ENCODE measurements at places on chromosomes 6 and 20. TPM values are rescaled to one million over a fixed set of nuclear protein-coding genes. Genes with fewer than 3 reads are reported as not detected.

GRCh38 chr6:64890609-64891008, 816.4 kb downstream of the EYS start:
- no peak for DNase-seq
- H3K4me3 ChIP-seq: no peak overlapping the region
- H3K4me1 ChIP-seq: no peaks in the 10 kb centered on the region
- no peak overlapping the region for H3K27ac ChIP-seq

DNA sequence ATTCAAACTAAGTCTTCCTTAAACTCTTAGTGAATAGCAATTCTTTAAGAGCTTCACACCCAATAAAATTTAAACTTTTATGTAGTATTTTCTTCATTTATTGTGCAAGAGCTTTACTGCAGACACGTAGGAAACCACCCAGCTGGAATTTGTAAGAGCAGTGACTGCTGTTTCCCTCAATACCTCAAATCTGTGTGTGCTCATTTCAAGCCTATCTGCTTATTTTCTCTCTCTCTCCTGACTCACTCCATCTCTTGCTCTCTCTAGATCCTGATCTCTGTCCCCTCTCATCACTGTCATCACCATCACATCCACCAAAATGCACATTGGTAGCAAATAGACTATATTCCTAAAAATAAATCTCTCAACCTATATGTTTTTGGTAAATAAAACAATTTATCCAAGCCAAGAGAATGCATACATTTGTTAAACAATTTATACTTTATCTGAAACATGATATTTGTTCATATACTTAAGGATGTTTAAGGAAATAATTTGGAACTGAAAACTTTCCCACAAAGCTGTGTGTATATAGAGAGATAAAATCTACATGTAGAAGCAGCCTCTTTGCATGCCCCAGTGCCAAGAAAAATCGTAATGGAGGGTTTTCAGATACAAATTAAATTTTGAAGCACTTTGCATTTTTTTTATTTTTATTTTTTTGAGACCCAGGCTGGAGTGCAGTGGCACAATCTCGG, 273.0 kb downstream of the TFAP2A start:
- no peaks in the 10 kb centered on the region for H3K36me3 ChIP-seq
- no peaks in the 10 kb centered on the region for H3K27me3 ChIP-seq
- H3K27ac ChIP-seq: no peak overlapping the region
- H3K4me3 ChIP-seq: no peak overlapping the region
- no peaks in the 10 kb centered on the region for H3K4me1 ChIP-seq

- no peaks in the 10 kb centered on the region for H3K27me3 ChIP-seq
- no peak overlapping the region for H3K27ac ChIP-seq
- no peaks in the 10 kb centered on the region for H3K4me1 ChIP-seq
- no peak for DNase-seq
- no peaks in the 10 kb centered on the region for H3K36me3 ChIP-seq
Measured at GRCh38 chr20:5356941-5357340, 40.2 kb upstream of the PROKR2 start.

DNA sequence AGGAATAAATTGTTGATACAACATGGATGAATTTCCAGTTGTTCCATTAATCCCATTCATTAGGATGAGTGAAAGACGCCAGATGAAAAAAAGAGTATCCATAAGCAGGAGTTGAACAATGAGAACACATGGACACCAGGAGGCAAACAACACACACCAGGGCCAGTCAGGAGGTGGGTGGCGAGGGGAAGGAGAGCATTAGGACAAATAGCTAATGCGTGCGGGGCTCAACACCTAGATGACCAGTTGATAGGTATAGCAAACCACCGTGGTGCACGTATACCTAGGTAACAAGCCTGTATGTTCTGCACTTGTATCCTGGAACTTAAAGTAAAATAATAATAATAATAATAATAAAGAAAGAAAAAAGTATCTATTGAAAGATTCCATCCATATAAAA, 11.1 kb downstream of the PCED1A start:
- H3K4me3 ChIP-seq: no peak overlapping the region
- H3K27ac ChIP-seq: no peak overlapping the region
- no peaks in the 10 kb centered on the region for H3K36me3 ChIP-seq
- DNase-seq: no peak
- no peaks in the 10 kb centered on the region for H3K27me3 ChIP-seq
- H3K4me1 ChIP-seq: no peaks in the 10 kb centered on the region

DNA sequence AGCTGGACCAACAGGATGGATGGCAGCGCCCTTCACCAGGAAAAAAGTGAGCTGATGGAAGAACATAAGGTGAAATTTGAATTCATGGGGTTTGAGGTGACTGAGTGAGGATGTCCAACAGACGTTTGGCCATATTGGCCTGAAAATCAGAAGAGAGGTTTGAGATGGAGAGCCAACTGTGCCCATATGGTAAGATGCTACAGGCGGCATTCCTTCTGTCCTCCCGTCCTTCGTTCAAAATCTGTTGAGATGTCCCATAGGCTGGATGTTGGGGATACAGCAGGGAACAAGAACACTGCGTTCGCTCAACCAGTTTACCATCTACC, 468 bp upstream of the CMTR1 start:
- peak overlapping the region; percentile 84 for H3K27ac ChIP-seq
- H3K27me3 ChIP-seq: no peaks in the 10 kb centered on the region
- H3K4me3 ChIP-seq: peak overlapping the region; percentile 89
- DNase-seq: peak; percentile 7

GRCh38 chr6:7112741-7113313, 5.1 kb downstream of the RREB1 start:
- H3K4me3 ChIP-seq: no peak overlapping the region
- DNase-seq: peak; percentile 31
- H3K27ac ChIP-seq: peak overlapping the region; percentile 2
- H3K36me3 ChIP-seq: no peaks in the 10 kb centered on the region
- peaks cover 12% of the 10 kb centered on the region for H3K4me1 ChIP-seq

The SLC17A3 gene
- not detected for total RNA-seq

DNA sequence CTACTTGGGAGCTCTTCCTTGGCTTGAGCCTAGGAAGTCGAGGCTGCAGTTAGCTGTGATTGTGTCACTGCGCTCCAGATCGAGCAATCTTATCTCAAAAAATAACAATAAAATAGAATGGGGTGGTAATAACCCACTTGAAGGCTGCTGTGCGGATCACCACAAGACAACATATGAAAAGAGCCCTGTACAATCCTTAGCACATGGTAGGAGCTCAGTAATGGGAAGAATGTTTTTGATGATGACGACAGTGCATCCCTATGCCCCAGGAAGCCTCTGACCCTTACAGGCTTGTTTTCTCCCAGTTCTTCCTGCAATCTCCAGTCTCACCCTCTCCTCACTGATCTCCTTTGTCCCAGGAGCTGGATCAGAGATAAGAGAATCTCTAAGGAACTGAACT, 15.5 kb downstream of the SCUBE3 start:
- no peak overlapping the region for H3K4me3 ChIP-seq
- no peak overlapping the region for H3K27ac ChIP-seq
- no peaks in the 10 kb centered on the region for H3K27me3 ChIP-seq
- DNase-seq: no peak
- H3K36me3 ChIP-seq: no peaks in the 10 kb centered on the region

The COL21A1 gene
- 13.3 TPM for total RNA-seq

- H3K4me1 ChIP-seq: no peaks in the 10 kb centered on the region
- DNase-seq: no peak
- H3K4me3 ChIP-seq: no peak overlapping the region
- no peaks in the 10 kb centered on the region for H3K27me3 ChIP-seq
- no peaks in the 10 kb centered on the region for H3K36me3 ChIP-seq
Measured at GRCh38 chr6:169643521-169643920, 58.3 kb downstream of the WDR27 start.

All from prostate gland (tissue), 2 donors.